ENCODE measurements at places on chromosomes 1 and 21. TPM values are rescaled to one million over a fixed set of nuclear protein-coding genes. Genes with fewer than 3 reads are reported as not detected.

The DTL gene
- total RNA-seq: 16.0 TPM

The RRAGC gene
- 29.5 TPM for total RNA-seq

The S100A5 gene
- total RNA-seq: not detected

GRCh38 chr1:29251164-29252124 is 15.1 kb downstream of the PTPRU start:
- no peak for DNase-seq

The RIPK4 gene
- total RNA-seq: not detected

- DNase-seq: no peak
Measured at GRCh38 chr1:31502926-31503511, 73.3 kb upstream of the TINAGL1 start.

The ADGRB2 gene
- total RNA-seq: not detected

- DNase-seq: no peak
Measured at GRCh38 chr1:38693759-38694158, 165.8 kb downstream of the RRAGC start.

The MROH7 gene
- total RNA-seq: 11.8 TPM

DNA sequence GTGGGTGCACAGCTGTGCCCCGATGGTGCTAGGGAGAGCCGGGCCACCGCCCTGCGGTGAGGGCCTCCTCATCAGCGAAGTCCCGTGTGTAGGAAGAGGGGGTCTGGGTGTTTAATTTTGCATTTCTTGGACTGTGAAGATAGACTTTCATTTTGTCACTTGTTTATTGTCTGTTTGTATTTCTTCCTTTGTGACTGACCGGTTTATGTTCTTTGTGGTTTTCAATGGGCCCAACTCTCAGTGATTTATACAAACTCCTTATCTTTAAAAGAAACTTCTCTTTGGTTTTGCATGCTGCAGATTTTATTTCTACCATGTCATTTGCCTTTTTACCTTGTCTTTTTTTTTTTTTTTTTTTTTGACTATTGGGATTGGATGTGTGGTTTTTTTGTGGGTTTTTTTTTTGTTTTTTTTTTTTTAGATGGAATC is 65.1 kb downstream of the COL18A1 start:
- DNase-seq: no peak

The MAN1A2 gene
- total RNA-seq: 77.6 TPM

DNA sequence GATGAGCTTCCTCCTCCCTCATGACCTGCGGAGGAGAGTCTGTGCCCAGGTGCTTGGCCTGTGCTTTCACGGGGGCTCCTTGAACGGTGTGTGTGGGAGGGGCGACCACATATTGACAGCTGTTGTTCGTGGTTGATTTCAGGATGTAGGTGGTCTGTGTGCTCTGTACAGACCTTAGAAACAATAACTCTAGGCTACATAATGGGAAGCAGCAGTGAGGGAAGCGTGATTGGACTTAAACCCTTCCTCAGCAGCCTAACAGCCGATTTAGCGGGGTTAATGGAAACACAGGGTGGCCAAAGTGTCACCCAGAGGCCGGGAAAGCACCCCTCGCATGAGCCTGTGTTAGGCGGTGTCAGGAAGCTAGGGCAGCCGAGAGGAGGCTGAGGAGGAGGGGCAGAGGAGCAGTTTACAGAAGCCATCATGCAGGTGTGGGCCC is 56.0 kb downstream of the TBCE start:
- no peak for DNase-seq

- peak; percentile 58 for DNase-seq
Measured at GRCh38 chr1:155002464-155003226, at the start of gene ZBTB7B. ZBTB7B (plus strand) TSS chr1:155002802; CDS start chr1:155014661, 11,859 bp downstream.

The CRP gene
- total RNA-seq: 2.1 TPM

The TMEM54 gene
- total RNA-seq: 57.4 TPM

DNA sequence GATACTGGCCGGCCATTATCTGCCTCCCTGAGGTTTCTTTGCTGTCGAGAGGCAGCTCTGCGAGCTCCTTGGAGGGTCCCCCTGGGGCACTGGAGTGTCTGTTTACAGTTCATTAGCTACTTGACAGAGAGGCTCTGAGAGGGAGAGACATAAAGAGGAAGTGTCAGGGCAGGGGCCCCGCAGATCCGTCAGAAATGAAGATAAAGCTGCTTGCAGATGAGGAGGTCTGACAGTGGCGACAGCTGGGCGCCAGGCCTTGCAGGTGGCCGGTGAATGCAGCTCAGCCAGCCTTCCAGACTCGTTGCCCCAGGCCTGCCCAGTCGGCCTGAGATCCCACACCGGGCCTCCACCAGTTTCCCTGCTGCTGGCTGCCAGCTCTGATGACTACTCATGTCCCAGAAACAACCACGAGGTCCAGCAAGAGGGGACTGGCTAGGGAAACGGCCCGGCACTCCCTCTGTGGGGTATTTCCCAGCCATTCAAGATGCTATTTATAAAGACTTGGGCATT is 84.7 kb downstream of the DISP3 start:
- DNase-seq: no peak

DNA sequence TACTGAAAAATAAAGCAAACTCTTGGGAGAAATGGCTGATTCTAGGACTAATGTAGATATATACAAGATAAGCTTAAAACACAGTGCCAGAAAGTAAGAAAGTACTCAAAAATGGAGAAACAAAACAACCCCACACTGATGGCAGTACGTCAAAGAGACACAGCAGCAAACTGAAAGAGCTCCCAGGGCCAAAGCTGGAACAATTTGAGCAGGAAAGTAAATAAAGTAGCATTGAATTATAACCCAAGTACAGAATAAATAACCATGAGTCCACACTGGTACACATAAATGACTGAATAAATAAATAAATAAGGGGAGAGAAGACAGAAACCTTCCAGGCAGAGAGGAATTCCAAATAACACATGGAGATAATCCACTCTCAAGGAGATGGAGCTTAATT is 120.9 kb downstream of the GLUL start:
- no peak for DNase-seq

GRCh38 chr1:91784616-91785015 is 101.3 kb downstream of the TGFBR3 start:
- peak; percentile 11 for DNase-seq

The LHX8 gene
- 0.48 TPM for total RNA-seq

The EXO1 gene
- total RNA-seq: not detected

- DNase-seq: no peak
Measured at GRCh38 chr1:12568009-12568767, 49.8 kb downstream of the DHRS3 start.

The LORICRIN gene
- total RNA-seq: not detected
